ENCODE measurements at places on chromosomes 4 and X.

DNA sequence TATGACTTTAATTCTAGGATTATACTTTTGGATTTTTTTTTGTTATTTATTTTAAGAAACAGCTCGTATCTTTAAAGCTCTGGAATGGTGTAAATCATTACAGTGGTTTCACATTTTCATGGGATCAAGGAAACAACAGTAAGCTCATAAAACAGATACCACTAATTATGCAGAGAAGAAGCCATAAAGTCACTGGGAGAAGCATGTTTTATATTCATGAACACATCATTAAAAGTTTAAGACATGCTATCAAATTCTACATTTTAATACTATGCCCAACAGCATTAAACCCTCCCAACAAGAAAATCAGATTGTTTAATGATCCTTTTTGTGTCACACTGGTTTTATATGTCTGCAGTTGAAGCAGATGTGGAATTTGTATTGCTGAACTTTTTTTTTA is 149.9 kb downstream of the FBXO8 start:
- no peak for DNase-seq

DNA sequence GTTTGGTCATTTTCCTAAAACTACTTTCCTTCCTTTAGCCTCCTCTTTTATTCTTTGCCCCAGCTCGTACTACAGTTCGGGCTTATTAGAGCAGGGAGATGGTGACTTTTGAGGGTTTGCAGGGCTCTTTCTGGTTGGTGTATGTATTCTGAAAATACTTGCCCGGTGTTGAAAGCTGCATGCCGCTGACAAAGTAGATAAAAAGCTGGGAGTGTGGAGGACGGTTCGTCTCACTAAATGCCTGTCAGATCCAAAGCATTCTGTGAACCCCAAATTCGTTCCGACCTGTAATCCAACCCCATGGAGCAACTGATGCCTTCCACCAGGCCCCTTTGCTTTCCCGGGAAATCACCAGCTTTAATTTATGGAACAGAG is 19.2 kb downstream of the TRIM2 start:
- no peak for DNase-seq

DNA sequence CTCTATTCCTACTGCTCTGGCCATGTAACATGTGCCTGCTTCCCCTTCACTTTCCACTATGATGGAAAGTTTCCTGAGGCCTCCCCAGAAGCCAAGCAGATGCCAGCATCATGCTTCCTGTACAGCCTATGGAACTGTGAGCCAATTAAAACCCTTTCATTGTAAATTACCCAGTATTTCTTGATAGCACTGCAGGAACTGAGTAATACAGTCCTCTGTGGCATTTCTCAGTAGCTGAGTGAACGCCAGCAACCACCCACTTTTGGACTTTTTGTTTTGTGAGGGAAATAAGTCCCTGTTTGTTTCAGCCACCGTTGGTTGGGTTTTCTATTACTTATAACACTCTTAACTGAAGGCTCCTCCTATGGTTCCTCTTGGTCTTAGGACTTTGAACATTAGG is 104.1 kb downstream of the C4orf51 start:
- DNase-seq = no peak

- no peak for DNase-seq
Observed at GRCh38 chrX:74931214-74931613, 6.0 kb upstream of the NEXMIF start.

GRCh38 chrX:4710618-4711433 is 997.4 kb upstream of the PRKX start:
- DNase-seq = no peak

DNA sequence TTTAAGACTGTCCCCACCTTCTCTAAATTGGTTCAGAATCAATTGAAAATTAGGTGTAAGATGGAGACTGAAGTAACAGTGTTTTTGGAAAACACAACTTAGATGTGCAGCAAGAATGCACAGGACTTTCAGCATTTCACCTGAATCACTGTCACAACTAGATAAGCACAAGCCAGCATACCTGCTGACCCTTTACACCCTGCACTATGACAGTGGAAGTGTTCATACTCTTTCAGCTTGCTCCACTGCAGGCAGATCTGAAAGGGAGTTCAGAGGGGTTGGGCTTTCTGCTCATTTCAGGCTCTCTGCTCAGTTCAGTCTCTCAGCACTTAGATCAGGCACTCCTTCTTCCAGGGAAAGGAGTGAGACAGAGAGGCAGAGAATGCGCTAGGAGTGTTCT is 22.8 kb downstream of the DCUN1D4 start:
- no peak for DNase-seq

- DNase-seq = no peak
Observed at GRCh38 chr4:75820197-75820596, 82.1 kb downstream of the PPEF2 start.

DNA sequence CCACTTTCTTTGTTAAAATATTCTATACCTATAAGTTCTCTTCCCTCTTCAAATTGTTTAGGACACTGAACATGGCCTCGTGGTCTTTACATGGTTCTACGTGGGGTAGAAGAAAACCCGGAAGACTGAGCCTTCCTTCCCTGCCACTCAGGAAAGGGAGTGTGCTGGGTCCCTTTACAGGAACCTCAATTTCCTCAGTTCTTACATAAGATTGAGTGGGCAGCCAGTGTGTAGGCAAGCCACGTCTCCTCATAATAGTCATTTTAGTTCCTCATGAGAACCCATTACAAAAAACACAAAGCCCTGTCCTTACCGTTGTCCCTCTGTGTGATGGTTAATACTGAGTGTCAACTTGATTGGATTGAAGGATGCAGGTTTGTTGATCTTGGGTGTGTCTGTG is 28.7 kb upstream of the SMIM10L2A start:
- DNase-seq = no peak

DNA sequence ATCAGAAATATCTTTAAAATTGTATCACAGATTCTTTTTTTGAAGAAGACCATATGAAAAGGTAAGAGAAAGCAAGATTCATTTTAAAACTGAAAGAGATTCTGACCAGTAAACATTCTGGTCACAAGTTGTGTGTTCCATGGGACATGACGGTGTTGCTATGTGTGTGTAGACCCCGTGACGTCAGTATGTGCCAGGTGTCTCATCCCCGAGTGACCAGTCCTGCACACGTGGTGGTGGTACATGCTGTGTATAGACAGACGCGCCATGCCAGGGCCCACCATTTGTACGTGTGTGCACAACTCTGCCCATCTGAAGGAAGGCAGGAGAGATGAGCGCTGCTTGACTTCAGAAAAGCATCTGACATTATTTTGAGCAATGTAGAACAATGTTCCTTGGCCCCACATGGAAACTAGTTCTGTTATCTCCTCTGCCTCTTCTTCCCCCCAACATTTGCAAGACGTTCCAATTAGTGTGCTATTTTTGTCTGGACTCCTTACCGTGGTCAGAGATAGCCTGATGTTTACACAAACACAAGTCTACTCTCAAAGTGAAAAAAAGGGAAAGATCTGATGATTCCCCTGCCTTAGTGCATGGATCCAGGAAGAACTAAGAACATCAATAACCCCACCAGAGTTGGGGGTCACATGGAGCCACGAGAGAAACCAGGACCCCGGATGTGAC is 51.2 kb downstream of the IRF2 start:
- no peak for DNase-seq

GRCh38 chrX:72624194-72624593 is 51.6 kb upstream of the HDAC8 start:
- no peak for DNase-seq

DNA sequence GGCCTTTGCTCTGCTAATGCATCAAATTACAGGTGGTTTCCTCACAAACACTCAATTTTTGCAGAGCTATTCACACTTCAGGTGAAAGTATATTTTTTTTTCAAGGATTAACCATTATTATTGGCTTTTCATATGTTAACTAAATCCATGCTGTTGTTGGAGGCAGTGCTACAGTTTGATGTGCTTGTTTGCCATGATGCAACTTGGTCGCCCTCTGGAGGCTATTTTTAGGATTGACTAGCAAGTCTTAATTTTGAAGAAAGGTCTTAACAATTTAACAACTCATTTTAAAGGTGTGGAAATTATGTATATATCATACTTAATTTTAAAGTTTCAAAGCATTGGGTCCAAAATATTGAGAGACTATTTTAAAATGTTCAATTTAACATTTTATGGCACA is 168.8 kb upstream of the FAM47A start:
- peak; percentile 58 for DNase-seq

DNA sequence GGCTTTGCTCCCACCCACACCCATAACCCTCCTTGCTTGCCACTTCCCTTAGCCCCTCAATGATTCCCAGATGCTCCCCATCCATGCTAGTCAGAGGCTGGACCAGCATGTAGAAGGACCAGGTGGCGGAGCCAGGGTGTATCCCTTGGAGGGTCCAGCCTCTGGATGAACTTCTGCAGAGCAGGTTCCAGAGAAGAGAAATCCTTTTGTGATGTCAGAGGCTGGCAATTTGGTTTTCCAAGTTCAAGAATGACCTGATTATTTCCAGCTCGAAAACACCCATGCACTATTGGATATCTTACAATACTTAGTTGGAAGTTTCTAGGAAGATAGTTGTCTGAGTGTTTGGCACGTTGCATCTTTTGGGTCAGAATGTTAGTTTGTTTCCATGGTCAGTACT is 168.3 kb upstream of the RPS6KA3 start:
- no peak for DNase-seq

GRCh38 chrX:119240356-119240755 is 4.3 kb downstream of the PGRMC1 start:
- peak; percentile 75 for DNase-seq

DNA sequence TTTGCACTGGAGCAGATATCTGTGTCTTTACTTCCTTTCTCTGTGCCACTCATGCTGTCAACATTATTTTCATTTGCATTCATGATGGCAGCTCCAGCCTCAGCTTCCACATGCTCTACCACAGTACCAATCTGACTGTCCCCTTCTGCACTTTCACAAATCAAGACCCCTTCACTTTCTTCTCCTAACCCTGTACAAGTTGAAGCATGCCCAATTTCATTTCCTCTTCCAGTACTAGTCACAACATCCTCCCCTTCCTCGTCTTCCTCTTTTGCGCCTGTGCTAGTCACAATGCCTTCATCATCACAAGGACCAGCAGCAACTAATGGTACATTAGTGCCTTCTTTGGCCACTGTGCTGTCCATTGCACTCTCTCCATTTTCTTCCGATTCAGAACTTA is 26.5 kb downstream of the BOD1L1 start:
- no peak for DNase-seq

- no peak for DNase-seq
Observed at GRCh38 chr4:16085822-16086221, 2.0 kb upstream of the PROM1 start.

GRCh38 chr4:122150931-122151330 is 1.2 kb upstream of the BLTP1 start:
- DNase-seq = no peak

- peak; percentile 10 for DNase-seq
Observed at GRCh38 chr4:35963974-35964515, 280.3 kb downstream of the ARAP2 start.

- DNase-seq = no peak
Observed at GRCh38 chrX:100417681-100418080, 7.6 kb upstream of the PCDH19 start.

GRCh38 chr4:1051472-1051871 is 40.0 kb downstream of the FGFRL1 start:
- DNase-seq = no peak

DNA sequence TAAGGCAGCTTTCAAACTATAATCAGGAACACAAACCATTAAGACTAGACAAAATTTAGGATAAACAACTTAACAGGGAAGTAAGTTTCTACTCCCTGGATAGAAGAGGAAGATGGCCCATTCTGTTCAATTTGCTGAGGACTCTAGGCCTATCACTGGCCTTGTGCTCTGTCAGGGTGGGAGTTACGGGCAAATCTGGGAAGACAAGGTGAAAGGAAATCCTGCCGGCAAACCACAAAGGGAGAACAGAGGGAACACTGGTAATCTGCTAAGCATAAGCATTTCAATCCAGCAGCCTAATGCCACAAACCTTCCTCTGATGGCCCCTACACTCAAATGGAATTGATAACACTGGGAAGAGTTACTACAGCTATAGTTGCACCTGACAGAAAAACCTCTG is 8.3 kb downstream of the GPR82 start:
- no peak for DNase-seq

DNA sequence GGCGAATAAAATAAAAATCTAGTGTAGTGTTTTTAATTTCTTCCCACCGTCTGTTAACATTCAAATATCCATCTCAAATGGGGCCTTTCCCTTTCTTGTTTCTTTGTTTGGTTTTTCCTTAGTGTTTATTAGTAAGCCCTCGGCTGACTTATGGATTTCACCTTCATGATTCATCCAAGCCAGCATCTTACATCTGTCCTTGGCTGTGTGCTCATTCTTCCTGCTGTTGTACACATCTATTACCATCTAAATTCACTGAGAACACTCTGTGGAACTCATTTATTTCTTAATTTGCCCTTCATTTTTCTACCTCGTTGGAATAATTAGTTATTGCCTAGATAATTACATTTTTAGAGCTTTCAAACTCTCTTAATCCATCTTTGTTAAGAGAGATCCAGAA is 84.9 kb downstream of the SPCS3 start:
- DNase-seq = peak; percentile 50

- peak; percentile 24 for DNase-seq
Observed at GRCh38 chr4:38174801-38175200, 214.6 kb downstream of the PTTG2 start.

DNA sequence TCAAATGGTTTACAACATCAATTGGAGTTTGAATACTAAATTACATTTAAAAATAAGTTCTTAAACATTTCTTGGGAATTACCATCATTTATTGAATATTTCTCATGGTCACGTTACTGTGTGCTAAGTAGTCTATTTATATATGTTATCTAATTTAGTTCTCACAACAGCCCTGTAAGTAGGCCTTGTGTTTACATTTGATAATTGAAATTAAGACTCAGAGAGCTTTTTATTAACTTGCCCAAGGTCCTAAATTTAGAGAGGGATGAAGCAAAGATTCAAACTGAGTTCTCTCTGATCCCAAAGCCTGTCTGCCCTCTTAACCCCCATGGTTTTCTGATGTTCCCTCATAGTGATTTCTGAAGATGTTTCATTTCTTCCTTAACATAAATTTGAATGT is 103.7 kb downstream of the CEP135 start:
- DNase-seq = no peak

- no peak for DNase-seq
Observed at GRCh38 chrX:1442724-1443367, 9.9 kb downstream of the ASMTL start.

DNA sequence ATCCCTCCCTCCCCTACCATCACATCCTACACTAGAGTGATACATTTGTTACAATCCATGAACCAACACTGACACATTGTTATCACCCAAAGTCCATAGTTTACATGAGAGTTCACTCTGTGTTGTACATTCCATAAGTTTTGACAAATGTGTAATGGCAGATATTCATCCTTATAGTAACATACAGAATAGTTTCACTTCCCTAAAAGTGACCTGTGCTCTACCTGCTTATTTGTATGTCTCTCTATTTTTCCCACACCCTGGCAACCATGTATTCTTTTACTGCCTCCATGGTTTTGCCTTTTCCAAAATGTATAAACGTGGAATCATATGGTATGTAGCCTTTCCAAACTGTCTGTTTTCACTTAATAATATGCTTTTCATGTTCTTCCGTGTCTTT is 42.2 kb upstream of the HPGD start:
- no peak for DNase-seq
